IPS-NIHi11 (cell line): ENCODE measurements at places on chromosomes 16 and 17.

DNA sequence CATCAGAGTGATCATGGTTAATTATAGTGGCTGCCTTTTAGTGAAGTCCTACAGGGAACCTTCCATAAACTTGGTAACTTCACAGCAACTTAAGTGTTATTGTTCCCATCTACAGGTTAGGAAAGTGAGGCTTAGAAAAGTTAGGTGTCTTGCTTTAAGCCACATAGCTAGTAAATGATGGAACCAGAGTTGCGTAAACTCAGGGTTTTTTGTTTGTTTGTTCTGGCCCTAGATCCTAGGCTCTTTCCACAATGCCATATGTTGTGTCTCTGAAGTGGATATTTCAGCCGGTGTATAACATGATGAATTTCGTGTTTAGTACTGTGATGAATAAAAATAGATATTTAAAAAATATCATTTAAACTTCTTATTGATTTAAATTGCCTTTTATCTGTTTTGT is 27.6 kb downstream of the DNAH9 start:
- DNase-seq: no peak

GRCh38 chr16:30004811-30005242 is 6.0 kb downstream of the DOC2A start:
- no peak for DNase-seq

DNA sequence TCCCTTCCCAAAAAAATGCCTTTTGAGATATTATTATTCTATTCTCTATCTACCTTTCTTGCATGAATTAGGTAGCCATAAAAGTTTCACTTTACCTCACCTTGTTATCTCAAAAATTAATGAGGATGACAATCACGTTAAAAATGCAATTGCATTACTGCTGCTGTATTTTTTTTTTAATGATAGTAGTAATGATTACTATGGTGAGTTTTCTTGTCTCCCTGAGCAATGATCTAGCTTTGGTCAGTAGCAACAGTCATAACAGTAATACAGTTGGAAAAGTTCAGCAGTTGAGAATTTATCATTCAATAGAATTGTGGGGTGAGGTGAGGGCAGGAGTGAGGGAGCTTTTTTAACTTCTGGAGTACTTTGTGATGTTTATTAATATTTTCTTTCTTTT is at the start of gene EFCAB5:
Gene EFCAB5 (plus strand): TSS at position 301 of the 400 bp plus-strand sequence. CDS start 163 bp downstream, outside the sequence.
- no peak for DNase-seq

DNA sequence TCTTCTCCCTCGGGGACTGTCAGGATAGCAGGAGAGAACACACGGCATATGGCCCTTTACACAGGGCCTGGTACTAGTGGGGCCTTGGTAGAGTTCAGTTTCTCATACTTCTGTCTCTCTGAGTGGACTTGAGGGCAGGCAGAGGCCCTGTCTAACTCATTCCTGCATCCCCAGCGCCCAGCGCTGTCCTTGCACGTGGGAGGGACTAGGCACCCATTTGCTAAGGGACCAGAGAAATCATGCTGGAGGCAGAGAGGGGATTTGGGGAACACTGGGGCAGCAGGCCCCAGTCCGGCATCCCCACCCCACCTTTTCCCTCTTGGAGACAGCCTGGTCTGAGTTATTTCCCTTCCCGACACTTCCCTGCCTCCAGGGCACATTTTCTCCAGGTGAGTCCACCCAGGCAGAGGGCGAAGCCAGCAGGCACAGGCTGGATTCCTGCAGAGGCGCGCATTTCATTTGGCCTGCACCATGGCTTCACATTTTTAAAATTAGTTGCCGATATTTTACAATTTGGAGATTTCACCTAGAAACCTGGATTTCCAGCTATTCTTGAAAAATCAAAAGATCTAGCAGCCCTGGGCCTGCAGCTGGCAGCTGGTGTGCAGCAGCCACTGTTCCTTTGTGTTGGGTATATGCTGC is 9.7 kb upstream of the NKD1 start:
- DNase-seq: no peak

DNA sequence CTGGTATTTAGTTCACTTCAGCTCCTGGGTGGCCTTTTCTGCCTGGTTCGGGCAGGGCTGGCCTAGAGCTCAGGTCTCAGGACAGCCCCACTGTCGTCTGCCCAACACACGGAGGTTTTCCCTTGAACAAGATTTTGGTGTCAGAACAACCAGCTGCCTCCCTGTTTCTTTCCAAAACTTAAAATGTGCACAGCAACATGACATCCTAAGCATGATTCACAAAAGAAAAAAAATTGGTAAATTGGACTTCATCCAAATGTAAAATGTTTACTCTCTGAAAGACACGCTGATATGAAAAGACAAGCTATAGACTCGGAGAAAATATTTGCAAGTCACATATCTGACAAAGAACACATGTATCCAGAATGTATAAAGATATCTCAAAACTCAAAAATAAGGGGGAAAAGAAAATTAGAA is 197.8 kb upstream of the CHMP6 start:
- DNase-seq: no peak

GRCh38 chr16:24257958-24258357 is 1.8 kb downstream of the CACNG3 start:
- DNase-seq: peak; percentile 36

GRCh38 chr17:20952183-20952582 is 90.6 kb downstream of the USP22 start:
- DNase-seq: no peak
